NCI-H446 treated with DMSO at 0.1 percent for 48 hours (cell line): ENCODE measurements at places on chromosomes 2 and 18.

GRCh38 chr18:74416124-74416523, 41.0 kb downstream of the DIPK1C start:
- no peak for DNase-seq

DNA sequence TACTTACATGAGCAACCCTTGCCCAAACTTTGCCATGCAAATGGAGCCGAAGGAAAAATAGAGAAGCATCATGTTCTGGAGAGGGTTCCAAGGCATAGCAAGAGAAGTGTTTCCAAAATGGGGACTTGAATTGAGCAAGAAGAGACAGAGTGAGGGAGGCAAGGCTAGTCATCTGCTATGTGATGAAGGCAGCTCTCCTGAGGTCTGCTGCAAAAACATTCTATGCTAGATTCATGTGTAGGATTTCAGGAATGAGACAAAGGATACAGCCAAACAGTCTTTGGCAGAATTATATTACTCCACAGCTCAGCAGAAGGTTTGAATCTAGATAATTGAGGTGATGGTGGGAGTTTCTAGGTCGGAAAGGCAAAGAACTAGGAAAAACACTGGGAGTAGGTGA, 24.1 kb upstream of the MRPL19 start:
- no peak for DNase-seq

DNA sequence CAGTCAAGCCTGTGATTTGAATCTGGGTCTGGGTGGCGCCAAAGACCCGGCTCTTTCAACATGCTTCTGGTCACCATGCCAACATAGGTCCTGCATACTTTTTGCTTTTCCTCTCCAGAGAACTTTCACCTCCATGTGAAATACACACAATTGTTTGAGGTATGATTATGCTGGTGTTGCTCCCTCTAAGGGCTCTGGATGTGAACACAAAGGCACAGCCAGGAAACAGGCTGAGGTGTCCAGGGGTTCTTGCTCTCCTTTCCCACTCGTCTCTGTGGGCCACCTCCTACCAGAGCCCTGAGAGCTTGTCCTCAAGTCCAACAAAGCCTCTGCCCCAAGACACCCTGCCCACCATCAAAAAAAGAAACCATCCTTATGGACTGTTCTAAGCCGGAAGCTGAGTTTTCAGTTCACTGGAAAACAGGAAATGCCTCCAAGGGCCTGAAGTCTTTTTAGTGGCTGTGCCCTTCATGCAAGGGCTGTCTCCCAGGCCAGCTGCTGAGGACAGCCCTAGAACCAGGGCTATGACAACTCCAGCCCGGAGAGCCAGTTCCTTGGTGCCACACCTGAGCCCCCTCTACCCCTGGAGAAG, 100.2 kb upstream of the EPAS1 start:
- DNase-seq = no peak

DNA sequence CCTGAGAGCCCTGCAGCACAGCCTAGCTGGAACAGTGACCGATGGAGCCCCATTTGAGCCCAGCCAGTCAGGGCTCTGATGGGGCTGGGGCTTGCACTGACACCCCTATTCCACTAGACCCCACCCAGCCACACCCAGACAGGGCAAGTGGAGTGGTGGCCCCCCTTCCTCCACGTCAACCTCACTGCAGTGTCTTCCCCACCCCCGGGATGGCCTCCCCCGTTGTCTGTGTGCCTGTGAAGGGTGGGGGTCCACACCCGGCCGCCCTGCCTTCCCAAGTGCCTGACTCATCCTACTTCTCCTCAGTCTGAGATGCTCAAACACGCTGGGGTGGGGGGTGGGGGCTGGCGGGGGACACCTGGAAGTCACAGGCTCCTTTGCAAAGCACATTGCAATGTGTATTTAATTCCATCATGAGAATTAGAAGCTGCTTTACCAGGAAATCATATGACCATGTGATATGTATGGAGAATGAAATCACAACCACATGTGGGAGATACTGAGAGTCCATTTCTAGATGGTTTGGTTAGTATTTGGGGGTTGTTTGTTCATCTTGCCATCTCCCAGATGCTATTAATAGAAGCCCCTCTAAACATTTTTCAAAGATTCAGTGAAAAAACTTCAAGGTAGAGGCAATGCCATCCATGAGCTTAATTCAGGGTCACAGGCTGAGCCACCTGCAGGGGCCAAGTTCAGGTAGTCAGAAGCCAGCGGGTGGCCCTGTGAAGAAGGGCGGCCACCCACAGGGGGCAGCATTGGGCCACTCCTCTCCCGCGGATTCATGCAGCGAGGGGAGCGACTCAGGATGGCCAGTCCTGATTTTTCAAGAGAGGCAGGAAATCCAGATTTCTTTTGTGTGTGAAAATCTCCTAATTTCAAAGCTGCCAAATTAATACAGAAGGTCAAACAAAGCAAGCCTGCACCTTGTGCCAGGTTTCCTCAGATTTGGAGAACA, 22.7 kb upstream of the GMPPA start:
- DNase-seq = no peak

- no peak for DNase-seq
Observed at GRCh38 chr2:101204400-101205115, 48.1 kb upstream of the CNOT11 start.

- no peak for DNase-seq
Observed at GRCh38 chr2:55518841-55519165, 715 bp upstream of the CFAP36 start.

DNA sequence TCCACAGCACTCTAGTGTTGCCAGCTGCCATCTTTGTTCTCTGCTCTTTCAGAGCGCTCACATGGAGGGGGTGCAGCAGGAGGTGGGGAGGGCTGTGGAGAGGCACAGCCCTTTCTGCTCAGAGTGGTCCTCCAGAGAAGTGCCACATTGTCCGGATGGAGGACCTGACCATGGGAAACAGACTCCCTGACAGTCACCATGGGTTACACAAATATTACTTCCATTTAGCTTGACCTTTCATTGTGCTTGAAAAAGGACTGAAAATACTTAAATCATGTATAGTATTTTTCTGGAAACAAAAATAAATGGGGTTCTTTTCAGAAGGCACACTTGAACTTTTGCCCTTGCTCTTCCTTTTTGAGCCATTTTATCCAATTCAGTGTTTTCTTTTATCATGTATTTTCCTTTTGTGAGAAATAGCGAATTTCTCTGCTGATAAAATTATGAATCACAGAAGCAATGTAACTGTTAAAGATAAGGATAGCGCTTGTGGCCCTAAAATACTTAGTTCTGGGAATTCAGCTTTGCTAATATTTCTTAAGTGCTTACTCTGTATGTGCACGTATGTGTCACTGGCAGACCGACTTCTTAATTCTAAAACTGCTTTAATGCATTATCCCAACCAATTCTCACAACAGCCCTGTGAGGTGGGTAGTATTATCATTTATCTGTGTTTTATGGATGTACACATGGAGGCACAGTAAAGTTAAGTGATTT, 34.2 kb downstream of the SPATS2L start:
- no peak for DNase-seq

GRCh38 chr2:168935810-168936581, 34.9 kb downstream of the G6PC2 start:
- no peak for DNase-seq

DNA sequence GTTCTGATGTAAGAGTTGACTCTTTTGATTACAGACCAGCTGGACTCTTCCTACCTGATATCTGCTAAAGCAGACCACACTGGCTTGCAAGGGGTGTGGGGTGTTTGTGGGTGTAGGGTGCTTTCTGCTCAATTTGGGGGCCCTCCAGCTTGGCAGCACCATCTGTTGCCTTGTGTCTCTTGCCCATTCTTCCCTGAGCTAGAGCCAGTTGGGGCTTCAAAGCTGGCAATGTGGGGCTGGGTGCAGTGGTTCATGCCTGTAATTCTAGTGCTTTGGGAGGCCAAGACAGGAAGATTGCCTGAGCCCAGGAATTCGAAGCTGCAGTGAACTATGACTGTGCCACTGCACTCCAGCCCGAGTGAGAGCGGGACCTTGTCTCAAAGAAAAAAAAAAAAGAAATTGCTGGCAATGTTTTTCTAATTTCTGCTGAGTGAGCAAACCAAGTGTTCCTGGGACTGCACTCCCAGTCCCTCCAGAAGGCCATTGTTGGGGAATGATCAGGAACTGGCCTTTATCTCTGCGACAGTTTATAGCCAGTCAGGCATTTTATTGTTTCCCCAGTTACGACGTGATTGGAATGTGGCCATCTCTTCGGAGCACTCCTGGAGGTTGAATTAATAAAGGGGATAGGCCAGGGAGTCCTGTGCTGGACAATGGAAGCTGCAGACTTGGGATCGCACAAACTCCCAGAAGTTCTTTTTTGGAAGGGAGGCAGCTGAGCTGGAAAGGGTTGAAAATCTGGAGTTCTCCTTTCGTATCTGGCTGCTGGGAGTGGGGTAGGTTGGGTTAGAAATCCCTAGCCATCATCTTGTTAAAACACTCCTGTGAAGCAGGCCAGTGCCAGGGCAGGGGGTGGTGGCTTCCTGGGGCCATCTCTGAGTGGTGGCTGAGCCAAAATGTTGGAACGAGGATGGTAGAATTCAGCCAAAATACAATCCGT, 57.2 kb downstream of the LIPG start:
- DNase-seq = no peak

DNA sequence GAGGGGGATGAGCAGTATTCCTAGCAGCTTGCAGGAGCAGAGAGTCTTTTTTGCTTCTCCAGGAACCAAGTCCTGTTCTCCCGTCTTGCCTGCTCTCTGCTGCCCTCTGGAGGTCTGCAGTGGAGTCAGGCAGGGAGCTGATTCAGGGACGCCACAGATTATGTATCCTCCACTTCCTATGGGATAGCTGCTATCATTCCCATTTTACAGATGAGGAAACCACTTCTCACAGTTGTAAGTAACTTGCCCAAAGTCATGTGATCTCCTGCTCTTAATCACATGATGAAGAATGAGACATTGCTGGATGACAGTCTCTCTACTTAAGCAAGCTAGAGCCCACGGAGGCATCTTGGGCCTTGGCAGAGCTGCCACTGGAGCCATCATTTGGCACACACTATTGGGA, 8.3 kb downstream of the SLC4A5 start:
- peak; percentile 11 for DNase-seq

DNA sequence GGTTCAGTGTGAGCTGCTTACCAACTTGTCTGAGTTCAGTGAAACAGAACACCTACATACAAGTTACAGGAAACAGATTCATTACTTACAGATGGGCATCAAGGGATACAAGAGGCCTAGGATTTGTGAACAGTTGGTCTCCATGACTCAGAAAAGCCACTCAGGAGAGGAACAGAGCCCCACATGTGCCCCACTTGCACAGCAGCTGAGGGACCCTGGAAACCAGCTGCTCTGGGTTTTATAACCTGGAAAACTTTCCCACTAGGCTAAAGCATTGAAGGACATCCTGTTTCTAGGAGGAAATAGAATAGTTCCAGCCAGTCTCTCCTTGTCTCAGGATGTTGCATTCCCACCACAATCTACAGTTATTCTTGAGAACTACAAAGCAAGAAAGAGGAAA, 530.0 kb downstream of the ZNF804A start:
- DNase-seq = peak; percentile 62

GRCh38 chr18:48136051-48136826, 205.8 kb upstream of the SMAD2 start:
- no peak for DNase-seq

DNA sequence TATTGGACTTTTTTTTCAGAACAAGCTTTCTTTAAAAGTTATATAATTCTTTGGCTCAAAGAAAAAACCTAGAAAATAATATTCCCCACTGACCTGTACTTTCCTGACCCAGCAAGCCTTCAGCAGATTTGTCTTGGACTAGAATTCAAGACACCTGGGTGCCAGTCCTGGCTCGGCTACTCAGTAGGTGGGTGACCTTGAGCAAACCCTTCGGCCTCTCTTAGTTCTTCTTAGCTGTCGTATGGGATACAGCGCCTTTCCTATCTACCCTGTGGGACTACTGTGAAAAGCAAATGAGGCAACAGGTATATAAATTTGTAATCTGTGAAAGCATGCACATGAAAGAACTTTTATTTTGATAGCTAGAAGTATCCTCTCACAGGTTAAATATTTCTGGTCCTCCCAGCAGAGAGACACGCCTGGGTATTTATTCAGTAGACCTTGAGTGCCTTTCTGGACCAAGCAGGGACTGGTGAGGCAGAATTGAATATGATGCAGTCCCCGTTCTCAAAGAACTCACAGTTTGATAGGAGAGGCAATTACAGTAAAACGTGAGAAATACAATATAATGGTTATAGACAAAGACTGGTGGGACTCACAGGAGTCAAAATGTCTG, 69.4 kb upstream of the EPAS1 start:
- no peak for DNase-seq

DNA sequence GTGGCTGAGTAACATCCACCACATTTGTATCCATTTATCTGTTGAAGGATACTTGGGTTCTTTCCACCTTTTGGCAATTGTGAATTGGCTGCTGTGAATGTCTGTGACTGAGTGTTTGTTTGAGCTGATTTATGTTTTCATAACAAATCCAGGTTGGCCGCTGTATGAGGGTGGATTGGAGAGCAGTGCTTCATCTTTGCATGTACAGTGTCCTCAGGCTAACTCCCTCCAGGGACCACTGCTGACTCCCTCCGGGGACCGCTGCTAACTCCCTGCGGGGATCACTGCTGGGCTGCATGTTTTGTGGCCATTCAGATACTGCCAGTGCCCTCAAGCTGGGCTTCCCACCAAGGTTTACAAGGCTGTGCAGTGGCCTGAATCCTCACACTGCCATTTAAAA, 10.2 kb downstream of the BOK start:
- no peak for DNase-seq

DNA sequence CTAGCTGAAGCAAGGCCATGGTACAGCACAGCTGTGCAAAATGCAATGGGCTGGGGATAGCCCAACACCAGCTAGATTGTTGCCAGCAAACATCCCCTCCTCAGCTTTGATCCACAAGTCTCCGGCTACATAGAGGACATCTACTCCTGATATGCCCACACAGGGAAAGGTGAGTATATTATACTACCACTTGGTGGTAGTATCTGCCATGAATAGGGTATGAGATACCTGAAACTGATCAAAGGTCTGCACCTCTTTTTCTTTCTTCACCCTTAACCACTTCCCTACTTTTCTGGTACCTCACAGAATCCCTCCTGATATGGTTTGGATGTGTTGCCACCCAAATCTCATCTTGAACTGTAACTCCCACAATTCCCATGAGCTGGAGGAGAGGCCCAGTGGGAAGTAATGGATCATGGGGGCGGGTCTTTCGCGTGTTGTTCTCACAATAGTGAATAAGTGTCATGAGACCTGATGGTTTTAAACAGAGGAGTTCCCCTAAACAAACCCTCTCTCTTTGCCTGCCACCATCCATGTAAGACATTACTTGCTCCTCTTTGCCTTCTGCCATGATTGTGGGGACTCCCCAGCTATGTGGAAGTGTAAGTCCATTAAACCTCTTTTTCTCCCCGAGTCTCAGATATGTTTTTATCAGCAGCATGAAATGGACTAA, 279.6 kb downstream of the TXNL1 start:
- DNase-seq = no peak

GRCh38 chr18:63591725-63592124, 4.6 kb downstream of the SERPINB13 start:
- no peak for DNase-seq

GRCh38 chr18:73119574-73119973, 251.8 kb upstream of the NETO1 start:
- DNase-seq = no peak

DNA sequence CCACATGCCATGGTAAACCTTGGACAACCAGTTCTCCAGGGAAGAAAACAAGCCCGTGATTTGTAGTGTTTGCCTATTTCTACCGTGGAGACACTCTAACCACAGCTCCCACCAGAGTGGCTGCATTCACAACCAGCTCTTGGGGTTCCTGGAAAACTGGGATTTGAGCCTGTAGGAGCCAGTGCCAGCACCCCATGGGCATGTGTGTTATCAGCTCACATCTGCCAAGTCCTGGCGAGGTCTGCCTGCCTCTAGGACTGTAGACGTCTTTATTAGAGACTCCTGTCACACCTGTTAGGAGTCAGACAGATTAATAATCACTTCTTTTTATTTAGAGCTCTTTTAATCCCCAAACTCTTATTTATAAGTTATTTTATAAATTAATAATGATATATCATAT, 41.0 kb downstream of the INPP5D start:
- DNase-seq = no peak
